ENCODE measurements at places on chromosomes 5 and 9.

- DNase-seq = no peak
Measured at GRCh38 chr5:103513701-103514100, 48.9 kb downstream of the NUDT12 start.

GRCh38 chr5:171419688-171420430 lies 412 bp downstream of the FGF18 start:
- DNase-seq = no peak

DNA sequence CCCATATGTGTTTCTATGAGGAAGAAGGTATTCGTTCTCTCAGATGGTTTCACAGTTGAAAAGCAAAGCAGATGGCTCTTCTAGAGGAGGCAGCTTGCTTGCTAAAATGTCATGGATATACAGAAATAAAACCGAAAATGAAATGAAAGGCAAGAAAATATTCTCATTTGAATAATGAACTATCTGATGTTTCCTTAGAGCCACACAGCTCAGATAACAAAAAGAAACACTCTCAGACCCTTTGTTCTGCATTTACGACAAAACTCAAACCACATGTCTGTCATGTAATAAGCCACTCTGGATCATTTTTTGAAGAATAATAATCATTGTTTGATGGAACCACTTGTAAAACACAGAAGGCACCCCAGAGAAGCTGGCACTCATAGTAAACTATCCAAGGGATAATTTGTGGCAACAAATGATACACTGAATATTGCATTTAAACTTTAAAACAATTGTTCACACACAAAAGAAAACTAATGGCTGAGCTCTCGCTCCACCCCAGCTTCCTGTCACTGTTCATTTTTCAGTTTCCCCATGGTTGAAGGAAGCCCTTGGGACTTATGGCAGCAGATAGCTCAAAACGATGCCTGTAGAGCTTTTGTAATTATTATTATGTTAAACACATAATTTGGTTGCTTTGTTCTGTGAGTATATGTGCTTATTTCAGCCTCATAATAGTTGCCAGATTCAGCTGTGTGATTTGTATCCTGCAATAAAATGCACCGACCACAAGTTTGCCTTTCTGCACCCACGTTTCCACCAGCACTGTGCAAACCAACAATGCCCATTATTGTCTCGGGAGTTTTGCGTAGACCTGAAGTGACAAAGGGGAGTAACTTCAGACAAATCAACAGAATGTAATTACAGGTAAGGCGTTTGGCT lies 256.0 kb downstream of the TMEM167A start:
- DNase-seq = no peak

DNA sequence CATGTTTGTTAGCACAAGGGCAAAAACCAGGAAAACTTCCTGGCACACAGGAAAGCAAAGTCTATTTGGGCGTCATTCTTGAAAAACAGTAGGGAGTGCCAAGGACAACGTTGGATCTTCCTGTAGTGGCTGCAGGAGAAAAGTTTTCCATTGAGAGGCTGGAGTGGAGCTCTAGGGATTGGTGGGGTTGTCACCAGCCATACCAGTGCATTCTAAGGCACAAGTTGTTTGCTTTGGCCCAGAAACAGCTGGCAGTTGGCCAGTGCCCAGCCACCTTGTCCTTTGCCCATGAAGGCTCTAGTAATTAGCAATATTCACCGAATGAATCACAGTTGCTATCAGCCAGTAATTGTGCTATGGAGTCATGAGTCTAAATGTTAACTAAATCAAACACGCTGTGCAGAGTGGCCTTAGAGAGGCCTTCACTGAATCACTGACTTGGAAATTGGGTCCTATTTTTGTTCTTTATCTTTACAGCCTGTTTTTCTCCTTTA lies 26.4 kb downstream of the TNFSF15 start:
- DNase-seq = no peak

DNA sequence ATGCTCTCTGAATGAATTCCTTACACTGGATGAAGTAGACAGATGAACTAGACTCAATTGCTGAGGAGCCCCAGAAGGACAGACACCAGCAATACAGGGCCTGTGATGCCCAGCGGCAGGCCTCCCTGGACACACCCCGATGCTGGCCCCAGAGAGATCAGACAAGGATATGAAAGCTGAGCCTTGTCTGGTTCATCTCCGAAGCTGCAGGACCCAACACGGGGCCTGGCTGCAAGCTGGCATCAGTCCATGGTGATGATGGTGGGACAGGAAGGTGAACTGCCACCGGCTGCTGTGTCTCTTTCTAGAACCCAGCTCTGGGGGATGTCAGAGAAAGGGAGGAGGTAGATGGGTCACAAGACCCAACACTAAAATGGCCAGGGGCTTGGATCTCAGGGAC lies 104.0 kb upstream of the LMX1B start:
- DNase-seq = no peak

DNA sequence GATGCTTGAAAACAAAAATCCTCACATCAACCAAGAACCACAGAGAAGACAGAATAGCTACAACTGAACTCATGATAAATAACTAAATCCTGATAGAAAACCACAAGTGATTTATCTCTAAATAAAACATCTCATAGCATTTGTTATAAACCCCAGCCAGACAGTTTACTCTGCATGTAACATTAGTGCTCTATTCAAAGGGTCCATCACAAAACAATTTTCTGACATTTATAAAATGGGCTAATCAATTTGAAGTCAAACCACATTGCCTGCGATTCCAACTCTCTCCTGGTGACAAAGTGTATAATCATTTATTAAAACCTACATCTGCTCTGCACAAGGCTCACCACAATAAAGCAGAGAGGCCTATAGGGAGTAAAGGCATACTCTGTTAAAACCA lies 49.8 kb downstream of the UIMC1 start:
- no peak for DNase-seq

DNA sequence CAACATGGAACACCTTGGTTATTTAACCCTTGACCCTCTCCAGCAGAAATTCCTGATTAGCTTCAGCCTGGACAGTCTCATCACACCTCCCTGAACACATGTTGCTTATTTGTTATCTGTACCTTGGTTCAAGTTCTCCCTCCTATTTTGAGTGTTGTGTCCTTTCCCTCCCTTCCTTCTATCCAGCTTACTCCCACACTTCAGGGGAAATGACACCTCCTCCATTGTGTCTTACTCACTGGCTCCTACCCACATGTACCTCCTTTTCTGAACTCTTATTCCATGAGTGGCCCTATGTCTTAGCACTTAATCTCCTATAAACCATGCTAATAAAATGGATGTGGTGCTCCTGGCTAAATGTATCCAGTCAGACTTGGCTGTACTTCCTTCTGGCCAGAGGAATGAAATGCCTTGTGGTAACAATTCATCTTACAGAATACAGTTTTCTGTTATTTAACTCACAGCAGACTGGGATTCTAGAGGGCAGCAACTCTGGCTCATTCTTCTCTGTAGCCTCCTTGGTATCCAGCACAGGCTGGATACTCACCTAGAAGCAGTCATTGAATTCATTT lies 11.2 kb downstream of the LIX1 start:
- DNase-seq = no peak

- DNase-seq = peak; percentile 16
Measured at GRCh38 chr5:139137697-139138096, 60.5 kb downstream of the SIL1 start.

GRCh38 chr9:98430535-98431292 lies 175.3 kb upstream of the TBC1D2 start:
- DNase-seq = no peak
